ENCODE measurements at places on chromosomes 1 and 21. TPM values are rescaled to one million over a fixed set of nuclear protein-coding genes. Genes with fewer than 3 reads are reported as not detected.

The LRRC7 gene
- total RNA-seq: 4.2 TPM

The ANGPTL3 gene
- total RNA-seq: not detected

The NBPF20 gene
- total RNA-seq: 3.6 TPM

The TDRD10 gene
- 5.8 TPM for total RNA-seq

The SLC44A3 gene
- 10.9 TPM for total RNA-seq

The RABGGTB gene
- 49.9 TPM for total RNA-seq
